ENCODE measurements at places on chromosomes 13 and 19.

- no peak for DNase-seq
Measured at GRCh38 chr19:17125062-17125727, 49.6 kb downstream of the MYO9B start.

DNA sequence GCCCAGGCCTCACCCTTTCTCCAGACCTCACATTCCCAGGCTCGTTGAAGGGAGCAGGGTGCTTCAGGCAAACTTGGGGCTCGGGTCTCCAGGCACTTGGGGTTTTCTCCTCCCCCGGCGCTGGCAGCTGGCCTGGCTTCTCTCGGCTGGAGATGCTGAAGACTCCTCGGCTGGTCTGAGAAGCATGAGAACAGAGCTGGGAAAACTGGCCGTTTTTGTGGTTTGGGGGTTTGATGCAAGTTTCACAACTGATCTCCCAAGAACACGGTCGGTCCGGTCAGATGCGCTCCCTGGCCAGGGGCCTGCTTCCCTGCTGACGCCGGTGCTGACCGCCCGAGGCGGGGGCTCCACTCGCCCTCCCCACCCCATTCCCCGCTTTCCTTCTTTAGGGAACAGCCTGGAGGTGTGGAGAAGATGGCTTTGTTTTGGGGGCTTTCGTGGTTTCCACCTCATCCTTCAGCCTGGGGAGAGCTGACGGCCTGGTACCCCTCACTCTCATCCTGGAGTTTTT is 35.3 kb downstream of the CEBPA start:
- DNase-seq, result no peak

DNA sequence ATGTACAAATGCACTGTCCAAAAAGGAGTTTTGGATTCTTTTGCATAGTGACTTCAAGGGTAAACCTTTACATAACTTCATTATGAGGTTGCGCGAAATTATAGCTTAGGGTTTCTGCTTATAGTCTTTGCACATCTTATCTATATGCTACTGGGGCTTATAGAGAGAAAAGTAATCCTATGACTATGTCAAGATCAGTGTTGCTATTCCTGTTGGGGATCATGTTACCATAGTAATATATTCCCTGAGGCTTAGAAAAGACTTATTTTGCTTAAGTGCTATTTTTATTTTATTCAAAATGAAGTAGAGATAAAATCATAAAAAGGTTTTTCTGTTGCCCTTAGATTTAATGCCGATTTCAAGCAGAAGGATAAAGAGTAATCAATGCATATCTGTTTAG is 14.7 kb upstream of the POSTN start:
- no peak for DNase-seq

GRCh38 chr13:18951412-18951811 is 230.2 kb downstream of the TUBA3C start:
- DNase-seq, result peak; percentile 73

GRCh38 chr19:1076951-1077350 is 10.0 kb downstream of the ARHGAP45 start:
- peak; percentile 77 for DNase-seq

GRCh38 chr13:46310066-46310465 is 77.0 kb downstream of the RUBCNL start:
- no peak for DNase-seq

- peak; percentile 44 for DNase-seq
Measured at GRCh38 chr19:35462476-35462953, 14.5 kb downstream of the FFAR2 start.

- peak; percentile 90 for DNase-seq
Measured at GRCh38 chr19:43699506-43700394, 16.1 kb upstream of the IRGC start.

GRCh38 chr19:3543150-3544057 is 4.4 kb downstream of the TEKTIP1 start:
- DNase-seq, result no peak

DNA sequence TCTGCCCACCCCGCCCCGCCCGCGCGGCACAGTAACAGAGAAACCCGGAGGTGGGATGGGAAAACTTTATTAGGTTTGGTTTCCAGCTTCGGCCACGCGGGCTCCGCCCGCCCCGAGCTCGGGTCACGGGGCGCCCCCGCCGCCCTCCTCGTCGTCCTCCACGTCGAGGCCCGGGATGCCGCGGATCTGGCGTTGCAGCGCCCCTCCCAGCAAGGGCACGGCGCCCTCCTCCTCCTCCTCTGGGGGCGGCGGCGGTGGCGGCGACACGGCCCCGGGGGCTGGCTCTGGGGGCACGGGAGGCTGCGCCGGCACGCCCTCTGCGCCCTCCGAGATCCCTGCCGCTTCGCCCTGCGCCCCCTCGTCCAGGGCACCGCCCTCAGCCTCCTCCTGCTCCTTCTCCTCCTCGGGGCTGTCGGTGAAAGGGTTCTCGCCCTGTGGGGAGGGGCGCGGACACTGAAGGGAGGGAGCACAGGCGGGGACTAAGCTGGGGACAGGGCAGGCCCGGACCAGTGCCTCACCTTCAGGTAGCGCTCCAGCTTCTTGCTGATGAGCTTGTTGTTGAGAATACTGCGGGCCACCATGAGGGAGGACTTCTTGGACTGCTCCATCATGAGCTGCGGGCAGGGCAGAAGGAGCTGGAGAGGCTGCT is 536 bp upstream of the AKAP8 start:
- peak; percentile 48 for DNase-seq

GRCh38 chr13:72963762-72964161 is 95.0 kb upstream of the KLF5 start:
- DNase-seq, result no peak

GRCh38 chr19:6015841-6016545 is 38.1 kb upstream of the RANBP3 start:
- DNase-seq, result no peak

- no peak for DNase-seq
Measured at GRCh38 chr13:99261059-99261458, 2.9 kb upstream of the GPR18 start.

DNA sequence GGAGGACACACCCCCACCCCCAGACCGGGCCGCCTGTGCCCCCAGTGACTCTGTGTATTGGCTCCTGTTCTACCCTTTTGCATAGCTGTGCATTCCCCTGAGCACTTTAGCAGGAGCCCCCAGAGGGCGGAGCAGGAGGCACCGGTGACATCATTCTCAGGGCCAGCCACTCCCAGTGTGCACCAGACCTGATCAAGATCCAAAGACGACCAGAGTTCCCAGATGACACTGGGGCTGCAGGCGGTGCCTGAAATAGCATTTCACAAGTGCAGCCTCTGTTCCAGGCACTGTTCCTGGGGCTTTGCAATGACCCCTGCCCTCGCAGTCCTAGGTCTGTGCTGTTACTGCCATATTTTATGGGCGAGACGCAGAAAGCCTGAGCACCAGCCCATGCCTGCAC is 14.5 kb upstream of the PTPRS start:
- DNase-seq, result no peak

- DNase-seq, result no peak
Measured at GRCh38 chr13:113274721-113275120, 22.3 kb upstream of the LAMP1 start.

DNA sequence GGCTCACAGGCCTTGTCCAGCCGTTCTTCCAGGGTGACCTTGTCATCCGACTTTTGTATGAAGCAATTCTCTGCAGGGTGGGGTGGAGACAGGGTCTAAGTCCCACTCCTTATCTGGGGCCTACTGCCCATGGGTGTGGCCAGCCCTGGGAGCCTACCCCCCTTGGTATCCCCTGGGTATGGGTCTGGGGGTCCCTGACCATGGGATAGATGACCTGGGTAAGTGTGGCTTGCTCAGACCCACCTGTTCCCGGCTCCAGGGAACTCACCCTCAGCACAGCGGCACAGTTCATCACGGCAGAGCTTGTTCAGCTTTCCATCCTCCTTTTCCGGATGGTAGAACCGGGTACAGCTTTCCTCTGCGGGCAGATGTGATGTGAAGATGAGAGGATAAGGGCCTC is 9.2 kb upstream of the TNFSF14 start:
- DNase-seq, result no peak

DNA sequence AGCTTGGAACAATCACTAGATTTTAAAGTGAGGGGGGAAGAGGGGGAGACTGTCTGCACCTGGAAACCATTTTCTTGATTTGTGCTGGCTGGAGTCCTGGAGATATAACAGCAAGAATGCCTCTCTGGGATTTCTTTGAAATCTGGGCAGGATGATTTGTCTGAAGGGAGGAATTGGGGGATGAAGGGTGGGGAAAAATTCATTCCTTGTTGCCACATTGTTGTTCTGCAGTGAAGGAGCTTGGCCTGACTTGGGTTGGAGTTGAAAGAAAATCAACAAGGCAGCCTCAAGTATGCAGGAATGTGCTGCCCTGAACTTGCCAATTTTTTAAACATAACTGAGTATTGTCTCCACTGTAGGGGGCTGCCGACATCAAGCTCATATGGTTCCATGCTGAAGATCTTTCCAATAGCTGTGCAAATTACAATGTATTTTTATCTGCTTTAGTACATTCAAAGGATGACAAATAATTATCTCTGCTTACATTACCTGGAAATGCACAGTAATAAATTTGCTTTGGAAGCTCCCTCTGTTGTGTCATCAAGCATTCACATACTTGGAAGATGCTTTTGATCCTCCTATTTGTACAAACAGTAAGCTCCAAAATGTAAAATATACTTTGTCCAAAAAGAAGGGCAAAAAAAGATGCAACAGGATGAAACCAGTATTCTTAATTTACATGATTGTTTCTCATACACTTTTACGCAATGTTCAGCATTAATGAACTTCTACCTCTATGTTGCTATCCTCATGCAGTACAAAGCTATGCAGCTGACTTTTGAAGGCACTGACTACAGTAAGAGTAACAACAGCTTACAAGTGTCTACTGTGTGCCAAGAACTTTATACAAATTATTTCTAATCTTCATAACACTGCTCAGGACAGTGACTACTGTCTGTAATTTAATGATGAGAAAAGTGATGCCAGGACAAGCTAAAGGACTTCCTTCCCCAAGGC is 627.9 kb upstream of the KLF12 start:
- no peak for DNase-seq

DNA sequence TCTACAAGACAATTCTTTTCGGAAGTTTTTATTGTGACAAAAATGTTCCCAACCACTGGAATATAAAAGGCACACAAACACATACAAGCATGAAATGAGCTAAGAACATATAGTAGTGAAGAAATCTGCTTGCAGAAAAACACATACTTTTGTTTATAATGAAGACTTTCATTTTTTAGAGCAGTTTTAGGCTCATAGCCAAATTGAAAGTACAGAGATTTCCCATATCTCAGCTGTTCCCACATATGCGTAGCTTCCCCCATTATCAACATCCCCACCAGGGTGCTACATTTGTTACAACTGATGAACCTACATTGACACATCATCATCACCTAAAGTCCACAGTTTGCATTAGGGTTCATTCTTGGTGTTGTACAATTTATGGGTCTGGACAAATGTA is 249.4 kb downstream of the KCTD12 start:
- DNase-seq, result no peak

- no peak for DNase-seq
Measured at GRCh38 chr13:19772306-19772705, 10.4 kb downstream of the PSPC1 start.

DNA sequence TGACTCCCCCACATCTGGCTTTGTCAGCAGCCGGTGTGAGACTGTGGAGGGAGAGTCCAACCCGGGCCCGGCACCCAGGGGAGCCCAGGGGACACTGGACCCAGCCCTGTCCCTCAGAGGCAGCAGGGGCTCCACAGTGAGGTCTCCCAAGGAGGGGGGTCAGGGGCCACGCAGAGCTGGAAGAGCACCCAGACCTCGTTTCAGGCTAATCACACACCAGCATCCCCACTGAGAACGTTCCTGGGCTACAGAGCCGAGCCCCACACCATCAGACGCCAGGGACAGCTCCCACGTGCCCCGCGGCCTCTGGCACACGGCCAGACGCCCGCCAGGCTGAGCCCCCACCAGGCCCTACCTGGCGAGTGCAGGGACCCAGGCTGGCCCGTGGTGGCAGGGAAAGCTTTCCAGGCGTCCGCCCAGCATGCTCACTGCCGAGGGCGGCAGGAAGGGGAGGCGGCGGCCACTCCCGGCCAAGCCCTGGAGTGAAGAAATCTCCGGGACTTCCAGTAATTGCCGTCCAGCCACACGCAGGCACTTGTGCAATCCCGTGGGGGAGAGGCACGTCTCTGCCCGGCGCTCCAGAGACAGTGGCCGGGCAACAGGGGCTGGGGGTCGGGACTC is 19.2 kb downstream of the SBNO2 start:
- peak; percentile 94 for DNase-seq

- DNase-seq, result no peak
Measured at GRCh38 chr13:91722267-91722884, 324.0 kb downstream of the GPC5 start.

DNA sequence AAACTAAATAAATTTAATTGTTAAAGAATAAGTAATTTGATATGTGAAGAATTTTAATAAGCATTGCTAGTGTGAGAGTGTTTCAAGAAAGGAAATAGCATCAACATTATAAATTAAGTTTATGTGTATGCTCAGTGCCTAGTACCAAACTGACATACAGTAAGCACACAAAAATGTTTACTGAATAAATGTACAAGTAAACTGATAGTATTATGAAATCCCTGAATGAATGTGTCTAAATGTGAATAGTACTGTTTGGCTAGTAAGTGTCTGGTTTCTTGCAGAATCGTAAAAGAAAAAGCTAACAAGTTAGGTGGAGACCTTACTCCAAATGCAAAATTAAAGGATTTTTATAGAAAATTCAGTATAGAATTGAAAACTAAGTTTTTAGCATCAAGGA is 233.6 kb downstream of the PCDH9 start:
- no peak for DNase-seq

- no peak for DNase-seq
Measured at GRCh38 chr19:43684326-43684725, 14.4 kb upstream of the PLAUR start.

GRCh38 chr13:97588993-97589392 is 155.0 kb downstream of the RAP2A start:
- no peak for DNase-seq

DNA sequence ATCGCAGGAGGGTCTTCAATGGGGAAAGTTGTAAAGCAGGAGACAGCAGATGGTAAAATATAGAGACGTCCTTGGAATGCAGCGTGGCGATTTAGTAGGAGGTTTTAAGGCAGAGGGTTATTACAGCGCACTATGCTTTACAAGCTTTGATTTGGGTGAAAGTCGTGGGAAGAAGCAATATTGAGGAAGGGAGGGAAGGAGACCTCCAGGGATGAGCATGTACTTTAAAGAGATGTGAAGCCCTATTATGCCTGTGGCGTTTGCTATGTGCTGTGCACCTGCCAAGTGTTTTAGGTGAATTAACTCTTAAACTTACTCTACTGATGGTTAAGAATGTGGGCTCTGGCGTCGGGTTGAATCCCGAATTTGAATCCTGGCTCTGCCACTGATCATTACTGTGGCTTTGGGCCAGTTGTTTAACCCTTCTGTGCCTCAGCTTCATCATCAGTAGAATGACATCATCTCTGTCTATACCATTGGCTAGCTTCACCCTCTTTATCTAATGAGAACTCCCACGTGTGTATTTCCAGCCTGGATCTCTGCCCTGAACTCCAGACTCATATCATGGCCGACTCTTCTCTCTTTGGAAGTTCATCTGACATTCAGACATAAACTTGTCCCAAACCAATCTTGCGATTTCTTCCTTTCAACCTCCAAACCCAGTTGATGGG is 583 bp downstream of the CCDC61 start:
- DNase-seq, result no peak

GRCh38 chr19:14150770-14151661 is 14.6 kb upstream of the ASF1B start:
- DNase-seq, result no peak

- no peak for DNase-seq
Measured at GRCh38 chr19:6602729-6603114, 11.8 kb upstream of the CD70 start.

All from upper lobe of left lung (tissue), 6 donors.